Stimulated activated CD8-positive, alpha-beta memory T cell treated with anti-CD3 and anti-CD28 coated beads, Interleukin-2, amount 100 ng/mL, for 48 hours (primary cell): ENCODE measurements at places on chromosomes 13 and 19.

- no peak for DNase-seq
These were observed 64.3 kb upstream of the F7 start for GRCh38 chr13:113041293-113041690.

DNA sequence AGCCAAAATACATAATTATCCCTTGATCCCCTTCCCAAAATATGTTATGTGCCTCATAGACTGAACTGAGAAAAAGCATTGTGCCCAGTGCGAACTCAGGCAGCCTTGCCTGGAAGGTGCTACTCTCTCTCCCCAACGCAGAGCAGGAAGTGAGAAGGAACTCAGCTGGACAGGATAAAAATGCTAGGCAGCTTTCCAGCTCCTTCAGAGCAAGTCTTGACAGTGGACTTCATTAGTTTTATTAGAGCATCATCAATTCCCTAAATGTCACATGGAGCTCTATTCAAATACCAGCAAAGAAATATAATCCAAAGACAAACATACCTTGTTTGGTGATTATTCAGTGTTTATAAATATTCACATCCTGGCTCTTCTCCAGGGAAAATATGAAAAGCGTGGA, 202.4 kb downstream of the RFC3 start:
- no peak for DNase-seq

GRCh38 chr19:51830274-51830673, 35.3 kb downstream of the FPR3 start:
- DNase-seq = no peak

DNA sequence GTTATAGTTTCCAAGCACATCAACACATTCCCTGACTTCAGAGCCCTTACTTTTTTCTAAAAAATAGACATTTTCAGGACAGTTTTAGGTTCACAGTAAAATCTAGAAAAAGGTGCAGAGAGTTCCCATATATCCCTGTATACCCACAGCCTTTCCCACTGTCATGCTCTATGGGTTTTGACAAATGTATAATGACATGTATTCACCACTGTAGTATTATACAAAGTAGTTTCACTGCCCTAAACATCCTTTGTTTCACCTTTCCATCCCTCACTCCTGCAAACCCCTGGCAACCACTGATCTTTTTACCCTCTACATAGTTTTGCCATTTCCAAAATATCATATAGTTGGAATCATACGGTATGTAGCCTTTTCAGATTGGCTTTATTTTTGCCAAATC, 15.6 kb downstream of the NAA16 start:
- DNase-seq = no peak

DNA sequence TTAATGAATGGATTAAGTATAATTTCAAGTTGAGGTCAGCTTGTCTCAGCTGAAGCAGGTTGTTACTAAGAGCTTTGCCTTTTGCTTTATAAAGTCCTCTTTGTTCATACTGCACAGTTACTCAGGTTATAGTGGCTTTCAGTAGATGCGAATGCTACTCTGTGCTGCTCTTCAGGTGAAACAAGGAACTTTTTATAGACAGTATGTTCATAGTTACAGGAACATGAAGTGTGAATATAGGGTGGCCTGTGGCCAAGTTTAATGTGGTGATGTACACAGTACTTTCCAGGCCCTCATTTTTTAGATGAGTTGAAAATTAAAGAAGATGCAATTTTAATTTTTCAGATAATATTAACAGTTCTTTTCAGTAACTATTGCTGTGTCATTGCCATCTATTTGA, 20.8 kb downstream of the SUGT1 start:
- DNase-seq = no peak

- DNase-seq = no peak
These were observed 107.7 kb upstream of the HTR2A start for GRCh38 chr13:47004540-47004939.
